ENCODE measurements at places on chromosomes 6 and 20. TPM values are rescaled to one million over a fixed set of nuclear protein-coding genes. Genes with fewer than 3 reads are reported as not detected.

DNA sequence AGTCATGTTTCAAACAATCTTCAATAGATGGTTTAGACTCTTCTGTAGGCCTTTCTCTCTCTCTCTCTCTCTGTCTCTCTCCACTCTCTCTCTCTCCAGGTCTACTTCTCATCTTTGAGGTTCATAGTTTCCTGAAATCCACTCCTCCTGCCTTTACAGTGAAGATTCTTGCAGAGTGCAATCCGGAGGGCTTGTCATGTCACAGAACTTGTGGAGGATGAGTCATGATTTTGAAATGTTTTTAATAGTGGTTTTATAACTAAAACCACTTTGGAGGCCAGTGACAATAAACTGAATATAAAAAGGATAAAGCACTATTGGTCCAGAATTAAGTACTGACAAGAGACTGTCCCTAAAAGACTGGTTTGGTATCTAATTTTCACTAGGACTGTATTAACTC, 156.3 kb downstream of the KIF6 start:
- H3K4me1 ChIP-seq: no peaks in the 10 kb centered on the region
- DNase-seq: no peak
- no peak overlapping the region for H3K27ac ChIP-seq
- H3K27me3 ChIP-seq: no peaks in the 10 kb centered on the region
- no peaks in the 10 kb centered on the region for H3K36me3 ChIP-seq

DNA sequence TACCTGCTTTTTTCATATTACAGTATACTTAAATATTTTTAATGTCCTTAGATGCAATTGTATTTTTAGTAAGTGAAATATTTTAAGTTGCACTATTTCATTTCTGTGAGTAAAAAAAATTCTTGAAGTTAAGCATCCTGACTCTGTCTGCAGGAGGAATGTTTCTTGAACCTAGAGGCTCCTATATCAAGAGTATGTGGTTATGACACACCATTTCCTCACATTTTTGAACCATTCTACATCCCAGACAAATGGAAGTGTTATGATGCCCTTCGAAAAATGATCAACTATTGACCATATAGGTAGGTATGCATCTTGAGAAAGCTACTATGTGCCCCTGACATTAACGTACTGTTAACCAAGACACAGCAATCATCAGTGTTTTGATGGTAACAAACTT, 237.0 kb downstream of the BCKDHB start:
- H3K4me1 ChIP-seq: no peaks in the 10 kb centered on the region
- no peaks in the 10 kb centered on the region for H3K36me3 ChIP-seq
- no peaks in the 10 kb centered on the region for H3K27me3 ChIP-seq
- no peak overlapping the region for H3K4me3 ChIP-seq
- H3K27ac ChIP-seq: no peak overlapping the region

- peak; percentile 87 for DNase-seq
- H3K27ac ChIP-seq: peak overlapping the region; percentile 68
Measured at GRCh38 chr20:63896264-63897105, 1.6 kb downstream of the DNAJC5 start.

DNA sequence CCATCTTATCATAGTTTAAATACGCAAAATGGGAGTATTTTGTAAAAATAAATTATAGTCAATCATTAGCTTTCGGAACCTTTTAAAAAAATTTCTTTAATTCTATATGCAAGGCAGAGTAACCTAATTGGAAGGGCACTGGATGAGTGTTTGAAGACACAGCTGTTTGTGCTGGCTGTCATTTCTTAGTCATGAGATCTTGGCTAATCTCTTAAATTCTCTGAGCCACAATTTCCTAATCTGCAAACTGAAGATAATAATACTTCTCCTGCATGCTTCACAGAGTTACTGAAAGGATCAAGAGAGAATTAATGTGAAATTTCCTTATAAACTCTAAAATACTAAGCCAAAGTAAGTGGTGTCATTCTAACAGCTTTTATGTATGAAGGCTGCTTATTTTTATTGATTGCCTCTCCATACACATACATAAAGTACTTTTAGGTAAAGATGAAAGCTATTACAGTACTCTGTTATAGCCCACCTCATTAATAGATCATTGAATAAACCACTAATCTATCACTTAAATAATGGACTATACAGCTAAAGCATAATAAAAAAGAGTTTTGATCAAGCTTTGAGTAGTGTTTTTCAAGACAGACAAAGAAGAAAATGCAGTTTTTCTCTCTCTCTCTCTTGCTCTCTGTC, 383.7 kb upstream of the IRAK1BP1 start:
- no peaks in the 10 kb centered on the region for H3K27me3 ChIP-seq
- no peaks in the 10 kb centered on the region for H3K4me1 ChIP-seq
- H3K27ac ChIP-seq: no peak overlapping the region
- H3K36me3 ChIP-seq: no peaks in the 10 kb centered on the region
- no peak overlapping the region for H3K4me3 ChIP-seq

DNA sequence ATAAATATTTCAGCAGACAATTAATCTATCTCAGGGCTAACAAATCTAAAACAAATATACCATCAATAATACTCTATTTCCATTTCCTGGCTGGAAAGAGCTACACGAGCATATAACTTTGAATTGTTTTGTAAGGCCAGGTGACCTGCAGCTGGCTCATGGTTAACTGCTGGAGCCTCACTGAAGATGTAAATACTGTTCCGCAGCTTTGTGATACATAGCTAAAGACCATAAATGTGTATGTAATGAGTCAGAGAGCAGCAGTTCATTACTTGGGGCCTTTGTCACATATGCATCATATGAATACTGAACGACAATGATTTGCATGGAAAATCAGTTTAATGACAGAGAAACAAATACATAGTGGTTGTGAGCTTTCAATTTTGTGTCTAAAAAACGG, 109.4 kb upstream of the CCN2 start:
- no peak overlapping the region for H3K4me3 ChIP-seq
- H3K4me1 ChIP-seq: no peaks in the 10 kb centered on the region
- H3K36me3 ChIP-seq: no peaks in the 10 kb centered on the region
- no peak overlapping the region for H3K27ac ChIP-seq
- DNase-seq: no peak

DNA sequence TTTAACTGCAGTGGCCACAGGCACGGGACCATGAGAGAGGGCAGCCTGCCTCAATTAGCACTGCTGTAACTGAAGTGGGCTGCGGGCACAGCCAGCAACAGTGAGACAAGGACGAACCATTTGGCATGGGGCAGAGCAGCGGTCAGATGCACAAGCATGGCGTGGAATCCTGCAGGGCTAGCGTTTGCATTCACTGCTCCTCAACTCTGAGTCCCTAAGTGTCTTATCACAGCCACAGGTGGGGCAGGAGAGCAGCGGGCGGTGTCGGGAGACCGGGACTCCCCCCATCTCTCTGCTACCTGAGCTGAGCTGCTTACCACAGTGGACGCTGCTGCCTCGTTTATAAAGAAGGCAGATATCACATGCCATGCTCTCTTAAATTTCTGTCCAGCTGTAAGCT, 31.3 kb upstream of the PDE10A start:
- no peak overlapping the region for H3K27ac ChIP-seq
- no peaks in the 10 kb centered on the region for H3K27me3 ChIP-seq
- H3K4me3 ChIP-seq: no peak overlapping the region
- DNase-seq: no peak
- no peaks in the 10 kb centered on the region for H3K36me3 ChIP-seq
- H3K4me1 ChIP-seq: no peaks in the 10 kb centered on the region

Gene EGFL8
- 6.9 TPM for total RNA-seq

DNA sequence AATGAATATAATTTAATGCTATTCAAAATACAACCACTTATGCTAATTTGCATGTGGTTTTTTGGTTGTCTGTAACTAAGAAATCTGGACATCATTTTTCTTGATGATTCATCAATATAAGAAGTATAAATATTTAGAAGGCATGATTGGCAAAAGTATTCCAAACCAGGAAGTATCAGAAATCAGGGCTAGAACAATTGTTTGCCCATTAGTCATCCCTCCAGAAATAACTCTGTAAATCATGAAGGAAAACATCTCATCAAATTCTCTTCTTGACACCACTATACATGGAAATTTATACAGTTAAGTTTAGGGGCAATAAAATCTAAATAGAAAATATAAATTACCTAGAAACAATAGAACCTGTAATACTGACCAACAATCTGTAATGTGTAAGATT, 554.7 kb upstream of the HS3ST5 start:
- DNase-seq: no peak
- H3K27me3 ChIP-seq: no peaks in the 10 kb centered on the region
- no peak overlapping the region for H3K27ac ChIP-seq
- no peaks in the 10 kb centered on the region for H3K36me3 ChIP-seq
- no peak overlapping the region for H3K4me3 ChIP-seq
- H3K4me1 ChIP-seq: no peaks in the 10 kb centered on the region

GRCh38 chr6:41093729-41094128, 21.0 kb downstream of the NFYA start:
- DNase-seq: no peak
- no peaks in the 10 kb centered on the region for H3K4me1 ChIP-seq
- peaks cover 21% of the 10 kb centered on the region for H3K36me3 ChIP-seq
- no peak overlapping the region for H3K27ac ChIP-seq

GRCh38 chr6:4268171-4268570, 132.8 kb upstream of the ECI2 start:
- H3K27ac ChIP-seq: no peak overlapping the region
- no peaks in the 10 kb centered on the region for H3K4me1 ChIP-seq
- DNase-seq: no peak
- H3K4me3 ChIP-seq: no peak overlapping the region
- no peaks in the 10 kb centered on the region for H3K36me3 ChIP-seq
- H3K27me3 ChIP-seq: no peaks in the 10 kb centered on the region

- H3K27me3 ChIP-seq: no peaks in the 10 kb centered on the region
- no peak for DNase-seq
- no peaks in the 10 kb centered on the region for H3K36me3 ChIP-seq
- no peak overlapping the region for H3K27ac ChIP-seq
Measured at GRCh38 chr6:113276601-113277000, 580.5 kb upstream of the MARCKS start.

GRCh38 chr6:133085896-133086295, 155.3 kb upstream of the EYA4 start:
- DNase-seq: no peak
- H3K27ac ChIP-seq: no peak overlapping the region
- no peaks in the 10 kb centered on the region for H3K27me3 ChIP-seq
- peaks cover 10% of the 10 kb centered on the region for H3K4me1 ChIP-seq
- H3K36me3 ChIP-seq: no peaks in the 10 kb centered on the region

Gene HLA-G
- 0.78 TPM for total RNA-seq

Gene SAMD3
- total RNA-seq: 20.4 TPM

GRCh38 chr6:150525300-150525699, 74.4 kb upstream of the PLEKHG1 start:
- H3K27me3 ChIP-seq: no peaks in the 10 kb centered on the region
- no peaks in the 10 kb centered on the region for H3K36me3 ChIP-seq
- H3K4me1 ChIP-seq: no peaks in the 10 kb centered on the region

Gene MCM8
- 2.6 TPM for total RNA-seq

Gene CDH4
- 0.52 TPM for total RNA-seq

DNA sequence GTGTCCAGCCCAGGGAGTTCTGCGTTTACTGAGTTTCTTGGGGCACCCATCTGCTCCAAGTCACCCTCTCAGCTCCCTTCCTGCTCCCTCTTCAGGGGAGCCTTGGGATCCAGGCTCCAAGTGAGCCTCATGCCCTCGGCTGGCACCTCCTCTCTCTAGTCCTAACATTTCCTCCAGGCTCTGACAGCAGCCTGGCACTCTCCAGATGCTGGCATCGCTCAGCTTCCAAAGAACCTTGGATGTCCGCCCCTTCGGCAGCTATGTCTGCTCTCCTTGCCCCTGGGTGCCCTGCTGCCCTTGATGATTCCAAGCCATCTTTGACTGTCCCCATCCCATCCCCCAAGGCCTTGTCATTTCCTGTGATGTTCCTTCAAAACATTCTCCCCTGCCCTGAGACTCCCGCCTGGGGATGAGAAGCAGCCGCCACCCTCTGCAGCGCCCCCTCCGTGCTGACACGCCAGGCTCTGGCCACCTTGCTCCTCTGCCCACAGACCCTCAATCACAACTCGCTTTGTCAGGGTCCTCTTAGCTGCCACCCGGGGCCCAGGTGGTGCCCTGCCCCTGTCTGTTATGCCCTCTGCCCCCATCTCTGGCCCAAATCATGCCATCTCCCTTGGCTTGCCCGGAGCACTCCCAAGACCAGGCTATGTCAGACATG, 6.6 kb upstream of the GFRA4 start:
- no peak for DNase-seq
- H3K36me3 ChIP-seq: no peaks in the 10 kb centered on the region
- H3K27ac ChIP-seq: no peak overlapping the region
- peaks cover 10% of the 10 kb centered on the region for H3K4me1 ChIP-seq

Gene MAP1LC3A
- total RNA-seq: 37.6 TPM

DNA sequence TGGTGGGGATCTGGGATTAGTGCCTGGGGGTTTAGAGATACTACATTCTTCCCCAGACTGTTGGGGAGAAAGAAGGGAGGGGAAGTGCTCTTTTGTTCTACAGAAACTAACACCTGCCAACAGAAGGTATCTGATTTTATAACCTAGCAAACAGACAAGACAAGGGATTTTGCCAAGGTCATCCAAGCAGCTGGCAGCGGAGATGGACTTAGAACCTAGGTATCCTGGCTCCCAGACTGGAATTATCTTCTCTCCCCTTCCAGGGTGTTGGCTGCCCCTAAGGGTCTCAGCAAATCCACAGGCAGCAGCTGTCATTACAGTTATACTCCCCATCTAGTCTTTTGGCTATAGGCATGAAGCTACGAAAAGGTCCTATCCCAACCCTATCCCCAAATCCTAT, 8.4 kb downstream of the SDC4 start:
- H3K27ac ChIP-seq: peak overlapping the region; percentile 98
- no peak overlapping the region for H3K4me3 ChIP-seq
- peaks cover 97% of the 10 kb centered on the region for H3K4me1 ChIP-seq

- no peaks in the 10 kb centered on the region for H3K4me1 ChIP-seq
- H3K4me3 ChIP-seq: no peak overlapping the region
- no peaks in the 10 kb centered on the region for H3K36me3 ChIP-seq
- no peaks in the 10 kb centered on the region for H3K27me3 ChIP-seq
Measured at GRCh38 chr6:67287566-67287965, 1347.5 kb upstream of the ADGRB3 start.

GRCh38 chr20:8914421-8914820, 154.5 kb upstream of the PLCB4 start:
- no peak overlapping the region for H3K4me3 ChIP-seq
- H3K4me1 ChIP-seq: no peaks in the 10 kb centered on the region
- no peak for DNase-seq

DNA sequence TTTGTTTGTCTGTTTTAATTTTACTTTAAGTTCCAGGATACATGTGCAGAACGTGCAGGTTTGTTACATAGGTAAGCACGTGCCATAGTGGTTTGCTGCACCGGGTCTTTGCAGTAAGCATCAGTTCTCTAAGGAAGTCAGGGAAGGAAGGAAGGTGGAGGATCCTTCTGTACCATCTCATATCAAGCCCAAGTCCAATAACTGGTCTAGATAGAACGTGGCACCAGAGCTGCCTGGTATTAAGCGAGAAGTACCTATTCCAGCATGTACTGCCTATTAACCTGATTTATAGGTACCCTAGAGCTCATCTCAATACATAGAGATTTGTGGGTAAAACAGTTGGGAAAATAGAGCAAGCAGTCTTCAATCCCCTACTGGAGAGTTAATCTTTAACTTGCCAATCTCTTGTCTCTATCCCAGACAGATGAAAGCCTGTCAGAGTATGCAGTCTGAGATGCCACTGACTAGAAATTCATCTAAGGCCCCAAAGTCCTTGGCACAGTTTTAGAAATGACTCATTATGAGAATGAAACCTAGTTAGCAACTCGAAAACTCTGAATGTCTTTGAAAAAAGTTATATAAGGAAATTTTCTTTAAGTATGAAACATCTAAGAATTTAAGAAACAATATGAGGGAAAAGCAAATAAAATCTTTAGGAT, 144.9 kb downstream of the TFAP2A start:
- peaks cover 4% of the 10 kb centered on the region for H3K4me1 ChIP-seq
- no peak for DNase-seq
- no peaks in the 10 kb centered on the region for H3K36me3 ChIP-seq
- no peak overlapping the region for H3K4me3 ChIP-seq

Data from body of pancreas (tissue), 4 donors.